Caco-2 (cell line): ENCODE measurements at places on chromosomes 7 and 10. TPM values are rescaled to one million over a fixed set of nuclear protein-coding genes. Genes with fewer than 3 reads are reported as not detected.

- H3K4me3 ChIP-seq = no peak overlapping the region
- no peaks in the 10 kb centered on the region for H3K36me3 ChIP-seq
- H3K27ac ChIP-seq = no peak overlapping the region
- H3K4me1 ChIP-seq = no peaks in the 10 kb centered on the region
- DNase-seq = no peak
These were observed 327.9 kb upstream of the PRKCQ start for GRCh38 chr10:6907877-6908530.

- H3K4me1 ChIP-seq = no peaks in the 10 kb centered on the region
- no peak overlapping the region for H3K4me3 ChIP-seq
- no peaks in the 10 kb centered on the region for H3K27me3 ChIP-seq
- H3K27ac ChIP-seq = no peak overlapping the region
- no peak for DNase-seq
These were observed 31.1 kb downstream of the CTNNA3 start for GRCh38 chr10:67664942-67665341.

- no peak overlapping the region for H3K27ac ChIP-seq
- no peak overlapping the region for H3K4me3 ChIP-seq
- peak; percentile 63 for DNase-seq
These were observed 6.3 kb downstream of the IFT22 start for GRCh38 chr7:101315336-101315735.

GRCh38 chr7:16091701-16092310, 329.5 kb downstream of the CRPPA start:
- H3K4me3 ChIP-seq = no peak overlapping the region
- DNase-seq = no peak
- H3K4me1 ChIP-seq = no peaks in the 10 kb centered on the region
- H3K27ac ChIP-seq = no peak overlapping the region

GRCh38 chr7:10688544-10688943, 285.1 kb upstream of the PHF14 start:
- DNase-seq = no peak
- no peaks in the 10 kb centered on the region for H3K27me3 ChIP-seq
- H3K4me3 ChIP-seq = no peak overlapping the region
- no peaks in the 10 kb centered on the region for H3K4me1 ChIP-seq
- H3K27ac ChIP-seq = no peak overlapping the region

DNA sequence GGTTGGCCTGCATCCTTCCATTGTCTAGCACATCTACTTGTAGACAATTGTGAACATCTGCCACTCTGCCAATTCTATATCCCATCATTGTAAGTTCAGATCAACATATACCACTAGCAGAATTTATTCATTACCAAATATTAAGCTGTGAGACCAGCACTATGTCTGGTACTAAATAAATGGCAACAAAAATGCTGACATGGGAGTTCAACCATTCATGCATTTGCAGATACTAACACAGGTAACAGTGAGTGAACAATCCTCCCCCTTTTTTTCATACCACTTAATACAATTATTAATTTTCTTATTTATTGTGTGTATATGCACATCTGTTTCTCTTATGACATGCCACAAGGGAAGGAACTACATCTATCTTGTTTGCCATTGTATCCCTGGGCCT, 11.9 kb downstream of the POLR1F start:
- H3K36me3 ChIP-seq = no peaks in the 10 kb centered on the region
- H3K4me1 ChIP-seq = no peaks in the 10 kb centered on the region
- H3K27ac ChIP-seq = no peak overlapping the region
- H3K4me3 ChIP-seq = no peak overlapping the region
- no peak for DNase-seq

GRCh38 chr7:148783801-148784527, 85.3 kb downstream of the CUL1 start:
- H3K4me1 ChIP-seq = no peaks in the 10 kb centered on the region
- H3K27me3 ChIP-seq = no peaks in the 10 kb centered on the region
- no peak overlapping the region for H3K27ac ChIP-seq
- H3K4me3 ChIP-seq = no peak overlapping the region
- H3K36me3 ChIP-seq = no peaks in the 10 kb centered on the region; the same call in 1 of the 2 replicates

- H3K4me1 ChIP-seq = peaks cover 39% of the 10 kb centered on the region
- H3K4me3 ChIP-seq = no peak overlapping the region
- H3K27me3 ChIP-seq = no peaks in the 10 kb centered on the region
- DNase-seq = peak; percentile 45
- peak overlapping the region; percentile 40 for H3K27ac ChIP-seq
These were observed 32.7 kb downstream of the CALML5 start for GRCh38 chr10:5466451-5467206.

GRCh38 chr7:13050703-13051102, 363.3 kb downstream of the ARL4A start:
- DNase-seq = no peak
- H3K27ac ChIP-seq = no peak overlapping the region
- peaks cover 26% of the 10 kb centered on the region for H3K4me1 ChIP-seq
- H3K4me3 ChIP-seq = no peak overlapping the region

DNA sequence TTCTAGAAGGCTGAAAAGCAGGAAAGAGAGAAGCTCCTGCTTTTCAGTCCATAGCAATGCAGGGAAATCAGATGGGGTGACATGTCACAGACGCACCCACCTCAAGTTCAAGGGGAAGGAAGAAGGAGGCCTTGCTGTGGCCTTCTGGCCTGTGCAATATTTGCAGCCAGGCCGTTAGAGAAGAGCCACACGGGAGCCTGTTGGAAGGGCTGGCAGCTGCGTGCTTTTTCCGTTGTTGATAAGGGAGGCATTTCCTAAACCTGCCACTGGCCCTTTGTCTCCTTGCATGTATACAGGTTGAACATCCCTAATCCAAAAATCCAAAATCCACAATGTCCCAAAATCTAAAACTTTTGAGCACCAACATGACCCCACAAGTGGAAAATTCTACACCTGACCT, 492.5 kb upstream of the ZMIZ1 start:
- H3K27ac ChIP-seq = no peak overlapping the region
- 0 out of 2 replicates have a peak, but pooled peaks cover 4% of the 10 kb centered on the region for H3K4me1 ChIP-seq
- H3K4me3 ChIP-seq = no peak overlapping the region
- DNase-seq = no peak
- H3K36me3 ChIP-seq = no peaks in the 10 kb centered on the region
- no peaks in the 10 kb centered on the region for H3K27me3 ChIP-seq

- H3K27me3 ChIP-seq = no peaks in the 10 kb centered on the region
- H3K4me3 ChIP-seq = no peak overlapping the region
- H3K4me1 ChIP-seq = no peaks in the 10 kb centered on the region
- H3K36me3 ChIP-seq = no peaks in the 10 kb centered on the region
- no peak overlapping the region for H3K27ac ChIP-seq
- DNase-seq = no peak
These were observed 47.6 kb upstream of the ZPBP start for GRCh38 chr7:50140688-50141087.

Gene SLC26A3
- total RNA-seq = 0.79 and 2.0 TPM in 2 replicates

Gene GOLGA7B
- 0.21 and 0.36 TPM in 2 replicates for total RNA-seq
